ENCODE measurements at places on chromosomes 7 and 10.

DNA sequence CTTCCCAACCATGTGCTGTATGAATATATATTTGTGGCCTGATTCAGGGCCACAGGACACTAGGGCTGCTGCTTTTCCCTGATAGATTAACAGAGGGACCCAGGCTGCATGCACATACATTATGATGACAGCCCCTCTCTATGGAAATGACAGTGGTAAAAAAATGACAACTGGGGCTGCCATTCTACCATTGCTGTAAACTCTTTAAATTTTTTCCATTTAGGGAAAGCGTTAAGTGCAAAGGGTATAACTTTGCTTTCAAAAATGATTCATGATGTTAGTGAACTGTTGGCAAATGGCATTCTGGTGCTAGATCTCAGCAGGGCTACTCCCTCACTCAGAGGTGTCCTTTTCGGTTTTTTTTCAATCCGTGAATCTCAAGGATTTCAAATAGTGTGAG, 4.2 kb downstream of the CTBP2 start:
- DNase-seq: no peak

- DNase-seq: no peak
These were observed 793.4 kb downstream of the NRG3 start for GRCh38 chr10:82668221-82668895.

- no peak for DNase-seq
These were observed 74.3 kb downstream of the COL26A1 start for GRCh38 chr7:101436857-101437576.

DNA sequence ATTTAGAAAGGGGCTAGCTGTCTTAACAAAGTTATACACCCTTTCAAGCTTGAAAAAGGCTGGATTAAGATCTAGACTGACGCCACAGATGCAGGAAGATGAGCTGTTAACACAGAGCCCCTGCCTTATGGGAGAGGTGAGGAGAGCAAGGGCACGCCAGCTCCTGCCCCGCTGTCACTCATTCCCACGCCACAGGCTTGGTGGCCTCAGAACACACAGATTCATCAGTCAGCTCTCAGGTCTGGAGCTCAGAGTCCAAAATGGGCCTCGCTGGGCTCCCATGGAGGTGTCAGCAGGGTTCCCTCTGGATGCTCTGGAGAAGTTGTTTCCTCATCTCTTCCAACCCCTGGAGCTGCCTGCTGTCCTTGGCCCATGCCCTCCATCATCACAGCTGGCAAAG, 554.2 kb downstream of the TCERG1L start:
- no peak for DNase-seq

DNA sequence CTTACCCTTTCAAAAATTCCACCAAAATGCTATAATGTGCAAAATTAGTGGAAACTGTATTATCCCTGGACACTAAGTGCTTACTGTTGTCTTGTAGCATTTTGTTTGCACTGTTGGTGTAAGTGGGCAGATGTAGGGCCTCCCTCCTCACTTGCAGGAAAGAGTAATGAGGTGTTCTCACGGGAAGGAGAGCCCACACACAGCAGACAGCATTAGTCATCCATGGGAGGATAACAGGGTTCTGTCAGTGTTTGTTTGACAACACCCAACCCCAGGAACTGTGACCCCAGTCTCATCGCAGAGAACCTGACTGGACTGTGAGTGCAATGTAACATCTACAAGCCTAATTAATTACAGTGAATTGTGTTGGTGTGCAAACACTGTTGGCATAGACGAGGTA, 58.7 kb upstream of the VSTM2A start:
- no peak for DNase-seq

DNA sequence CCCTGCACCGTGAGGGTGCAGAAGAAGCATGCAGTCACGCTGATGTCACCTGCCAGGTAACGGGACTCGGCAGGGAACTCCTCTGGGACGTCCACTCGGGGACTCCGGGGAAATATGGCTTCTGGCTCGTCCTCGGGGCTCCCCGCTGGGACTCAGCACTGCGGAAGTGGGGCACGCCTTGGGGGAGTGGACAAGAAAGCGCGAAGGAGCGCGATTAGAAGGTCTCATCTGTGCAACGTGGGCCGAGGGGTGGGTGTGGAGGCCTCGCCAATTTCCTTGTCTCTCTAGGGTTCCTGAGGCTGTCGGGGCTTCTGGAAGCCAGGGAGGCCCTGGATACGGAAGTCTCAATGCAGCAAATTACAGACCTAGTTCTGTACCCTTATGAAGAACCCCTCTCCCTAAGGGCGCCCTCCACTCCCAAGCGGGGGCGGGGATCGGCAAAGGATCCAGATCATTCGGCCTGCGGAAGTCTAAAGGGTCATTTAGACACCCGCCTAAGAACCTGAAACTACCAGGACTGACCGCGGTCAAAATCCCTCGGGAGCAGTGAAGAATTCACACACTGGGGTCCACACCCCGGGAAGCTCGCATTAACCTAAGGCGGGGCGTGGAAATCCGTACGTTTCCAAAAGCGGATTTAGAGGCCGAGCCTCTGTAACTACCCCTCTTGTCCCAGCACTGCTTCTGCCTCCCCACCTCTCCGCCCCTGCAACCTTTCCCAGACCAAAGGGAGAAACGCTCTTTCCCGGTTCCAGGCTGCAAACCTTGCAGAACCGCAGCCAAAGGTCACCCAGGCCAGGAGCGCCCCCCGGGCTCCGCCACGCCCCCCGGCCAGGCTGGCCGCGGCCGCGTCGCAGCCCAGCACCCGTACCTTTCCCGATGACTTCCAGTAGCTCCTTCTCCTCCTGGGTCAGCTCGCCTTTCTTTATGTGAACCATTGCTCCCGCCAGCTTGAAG, 640 bp downstream of the ANKMY2 start:
- peak; percentile 18 for DNase-seq

- no peak for DNase-seq
These were observed 7.5 kb upstream of the FAM131B start for GRCh38 chr7:143369678-143370651.

DNA sequence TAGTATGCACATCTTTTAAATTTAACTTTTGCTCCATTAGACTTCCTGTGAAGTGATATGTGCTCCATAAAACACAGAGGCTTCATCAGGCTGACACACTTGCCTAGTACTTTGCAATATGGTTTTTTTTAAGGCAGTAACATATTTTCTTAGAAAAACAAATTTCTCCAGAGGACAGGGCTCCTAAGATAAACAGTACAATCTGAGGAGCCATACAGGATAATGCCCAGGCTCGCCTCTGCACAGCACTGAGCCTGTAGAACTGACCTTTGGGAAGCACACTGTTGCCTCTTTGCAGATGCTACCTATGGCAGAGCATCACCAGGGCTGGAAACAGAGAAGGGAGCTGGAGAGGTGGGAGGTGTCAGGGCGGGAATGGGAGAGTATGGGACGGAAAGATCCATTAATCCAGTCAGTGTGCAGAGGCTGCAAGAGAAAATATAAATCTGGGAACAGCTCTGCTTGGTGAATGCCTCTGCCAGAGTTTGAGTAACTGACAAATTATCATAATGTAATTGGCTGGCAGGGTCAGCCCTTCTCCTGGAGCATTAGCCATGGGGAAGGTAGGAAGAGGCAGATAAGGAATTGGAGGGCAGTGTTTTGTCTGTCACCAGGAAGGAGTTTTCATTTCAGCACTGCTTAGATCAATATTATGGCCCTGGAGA, 132.3 kb downstream of the CREB5 start:
- no peak for DNase-seq

DNA sequence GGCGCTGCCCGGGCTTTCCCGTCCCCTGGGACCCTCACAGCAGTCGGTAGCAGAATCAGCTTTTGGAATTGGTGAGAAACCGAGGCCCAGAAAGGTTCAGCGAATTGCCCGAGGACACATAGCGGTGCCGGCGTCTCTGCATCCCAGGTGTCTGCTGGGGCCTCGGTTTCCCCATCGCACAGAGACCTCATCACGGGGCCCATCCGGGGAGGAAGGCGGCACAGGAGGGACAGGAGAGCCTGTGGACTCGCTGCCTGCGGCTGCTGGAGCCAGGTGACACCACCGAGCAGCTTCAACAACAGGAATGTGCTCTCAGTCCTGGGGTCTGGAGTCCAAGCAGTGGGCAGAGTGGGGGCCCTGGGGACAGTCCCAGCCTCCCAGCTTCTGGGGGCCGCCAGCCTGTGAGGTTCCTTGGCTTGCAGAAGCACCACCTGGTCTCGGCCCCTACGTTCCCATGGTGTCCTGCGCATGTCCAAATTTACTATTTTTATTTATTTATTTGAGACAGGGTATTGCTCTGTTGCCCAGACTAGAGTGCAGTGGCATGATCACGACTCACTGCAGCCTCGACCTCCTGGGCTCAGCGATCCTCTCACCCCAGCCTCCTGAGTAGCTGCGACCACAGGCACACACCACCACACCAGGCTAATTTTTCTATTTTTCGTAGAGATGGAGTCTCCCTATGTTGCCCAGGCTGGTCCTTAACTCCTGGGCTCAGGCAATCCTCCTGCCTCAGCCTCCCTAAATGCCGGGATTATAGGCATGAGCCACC, 539 bp upstream of the COX19 start:
- no peak for DNase-seq

- DNase-seq: no peak
These were observed 631.7 kb downstream of the KCNMA1 start for GRCh38 chr10:77005871-77006270.

- no peak for DNase-seq
These were observed 487.6 kb upstream of the MGMT start for GRCh38 chr10:128979405-128979804.

DNA sequence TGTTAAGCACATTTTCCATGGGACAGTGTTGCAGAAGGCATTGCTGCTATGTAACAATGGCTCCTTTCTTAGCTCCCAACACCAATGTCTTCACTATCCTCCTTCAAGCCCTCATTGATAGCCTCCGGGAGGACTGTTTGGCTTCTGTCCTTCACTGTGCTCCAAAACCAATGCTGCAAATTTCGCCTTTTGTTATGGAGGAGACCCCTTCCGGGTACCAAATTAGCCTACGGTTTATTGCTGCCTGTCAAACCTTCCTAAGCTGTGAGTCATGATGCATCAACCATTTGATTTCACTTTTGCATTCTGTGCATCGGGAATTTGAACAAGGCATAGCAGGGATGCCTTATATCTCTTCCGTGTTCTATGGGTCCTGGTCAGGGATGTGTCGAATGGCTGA, 432.9 kb downstream of the GATA3 start:
- no peak for DNase-seq

- no peak for DNase-seq
These were observed 39.2 kb downstream of the AGAP3 start for GRCh38 chr7:151125470-151125845.

- DNase-seq: no peak
These were observed 90.1 kb upstream of the DNAAF5 start for GRCh38 chr7:636396-636795.

- no peak for DNase-seq
These were observed 49.5 kb downstream of the SGMS1 start for GRCh38 chr10:50574305-50574704.

- no peak for DNase-seq
These were observed 553 bp upstream of the ADD3 start for GRCh38 chr10:110007161-110007700.

All from activated CD4-positive, CD25-positive, alpha-beta regulatory T cell (primary cell).